ENCODE measurements at places on chromosomes 5 and 9. TPM values are rescaled to one million over a fixed set of nuclear protein-coding genes. Genes with fewer than 3 reads are reported as not detected.

Gene OGN
- 0.28 TPM for total RNA-seq

Gene RBM22
- total RNA-seq, result 25.5 TPM

Gene CDKN2B-AS1
- 3.7 TPM for total RNA-seq

Gene CDKN2A
- 8.6 TPM for total RNA-seq

Gene RASEF
- under 0.01 TPM for total RNA-seq

Gene FOXD4L4
- under 0.01 TPM for total RNA-seq

Gene SLC6A18
- not detected for total RNA-seq

Gene MORN5
- total RNA-seq, result not detected

Gene HSD17B3
- not detected for total RNA-seq

Gene LRRC19
- total RNA-seq, result not detected

Gene PCDHA9
- under 0.01 TPM for total RNA-seq

Gene PRRX2
- 3.9 TPM for total RNA-seq

Gene FAM200C
- 6.3 TPM for total RNA-seq

Gene NAA35
- 19.7 TPM for total RNA-seq

Gene KLF4
- 6.9 TPM for total RNA-seq

Gene ARAP3
- total RNA-seq, result 6.5 TPM

Gene TMEM171
- 5.6 TPM for total RNA-seq

Gene PCDHGA9
- total RNA-seq, result 2.1 TPM

Gene SLC27A6
- not detected for total RNA-seq

Gene DOLPP1
- 8.2 TPM for total RNA-seq

Gene ABO
- total RNA-seq, result not detected

Gene CSNK1A1
- 562 TPM for total RNA-seq

Gene TRUB2
- 15.7 TPM for total RNA-seq

Gene TEK
- 18.6 TPM for total RNA-seq

Gene AK8
- total RNA-seq, result under 0.01 TPM

Gene SLC28A3
- 1.1 TPM for total RNA-seq

Gene GFI1B
- not detected for total RNA-seq

Gene ADAMTS19
- under 0.01 TPM for total RNA-seq

Gene PCDHB13
- 1.1 TPM for total RNA-seq

Gene SLC36A3
- total RNA-seq, result not detected

Gene SHOC1
- total RNA-seq, result under 0.01 TPM

Gene WNT8A
- total RNA-seq, result not detected

Gene HEMGN
- not detected for total RNA-seq

Gene INSYN2B
- 24.0 TPM for total RNA-seq

Gene POLR1E
- 31.3 TPM for total RNA-seq

Gene MGAT1
- 74.1 TPM for total RNA-seq

Gene F12
- total RNA-seq, result not detected

Gene IGFBPL1
- under 0.01 TPM for total RNA-seq

Gene BSPRY
- total RNA-seq, result not detected

Gene CAST
- total RNA-seq, result 155 TPM

Gene TENT4A
- total RNA-seq, result 8.5 TPM

Gene SLCO6A1
- total RNA-seq, result not detected

Gene INSL6
- not detected for total RNA-seq

Gene PCDH1
- 0.77 TPM for total RNA-seq

Gene IER5L
- 68.5 TPM for total RNA-seq

Gene DMRT3
- total RNA-seq, result not detected

Gene MYO10
- total RNA-seq, result 104 TPM

Gene CDH10
- 1.9 TPM for total RNA-seq

Gene CNTNAP3B
- total RNA-seq, result 18.9 TPM

Gene NIM1K
- 0.58 TPM for total RNA-seq

Gene PMPCA
- total RNA-seq, result 67.9 TPM

Gene IL4
- total RNA-seq, result not detected
